Activated T-helper 1 cell treated with anti-CD3 and anti-CD28 coated beads, Interleukin-2, amount 50 U/mL, for 16 hours (primary cell): ENCODE measurements at places on chromosomes 6 and 20.

- no peak for DNase-seq
These were observed 53.5 kb upstream of the CEP85L start for GRCh38 chr6:118704915-118705314.

- DNase-seq: no peak
These were observed 15.3 kb downstream of the IPCEF1 start for GRCh38 chr6:154341336-154341735.

GRCh38 chr6:89834884-89835792 is 5.5 kb downstream of the CASP8AP2 start:
- DNase-seq: no peak

DNA sequence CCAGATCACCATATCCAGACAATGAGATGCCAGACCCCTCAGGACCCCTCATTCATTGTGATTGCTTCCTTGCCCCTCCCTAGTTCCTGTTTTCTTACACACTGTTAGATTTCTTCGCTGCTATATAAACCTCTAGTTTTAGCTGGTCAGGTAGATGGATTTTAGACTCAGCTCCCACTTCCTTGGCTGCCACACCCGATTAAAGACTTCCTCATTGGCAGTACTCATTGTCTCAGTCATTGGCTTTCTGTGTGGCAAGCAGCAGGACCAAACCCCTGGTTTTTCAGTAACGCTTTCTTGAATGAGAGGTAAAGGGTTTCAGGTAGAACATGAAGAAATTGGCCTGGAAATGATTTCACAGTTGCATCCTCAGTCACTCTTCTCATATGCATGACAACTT is 47.9 kb downstream of the QRSL1 start:
- no peak for DNase-seq

GRCh38 chr20:32470025-32470861 is 112.1 kb downstream of the ASXL1 start:
- DNase-seq: no peak

GRCh38 chr6:166758136-166758704 is 131.2 kb upstream of the RPS6KA2 start:
- no peak for DNase-seq

GRCh38 chr20:15638816-15639215 is 934.4 kb downstream of the KIF16B start:
- DNase-seq: no peak

GRCh38 chr6:135801755-135802465 is 49.6 kb upstream of the PDE7B start:
- DNase-seq: no peak

DNA sequence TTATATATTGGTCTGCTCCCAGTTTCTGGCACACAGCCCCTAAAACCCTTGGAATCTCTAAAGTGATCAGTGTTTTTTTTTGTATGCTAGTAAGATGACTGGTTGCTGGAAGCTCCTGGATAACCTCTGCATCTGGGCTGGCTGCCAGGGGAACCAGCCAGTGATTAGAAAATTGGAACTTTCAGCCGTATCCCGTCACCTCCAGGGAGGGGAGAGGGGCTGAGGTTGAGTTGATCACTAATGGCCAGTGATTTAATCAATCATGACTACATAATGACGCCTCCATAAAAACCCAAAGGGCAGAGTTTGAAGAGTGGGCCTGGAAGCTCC is 48.0 kb upstream of the NOP56 start:
- no peak for DNase-seq

DNA sequence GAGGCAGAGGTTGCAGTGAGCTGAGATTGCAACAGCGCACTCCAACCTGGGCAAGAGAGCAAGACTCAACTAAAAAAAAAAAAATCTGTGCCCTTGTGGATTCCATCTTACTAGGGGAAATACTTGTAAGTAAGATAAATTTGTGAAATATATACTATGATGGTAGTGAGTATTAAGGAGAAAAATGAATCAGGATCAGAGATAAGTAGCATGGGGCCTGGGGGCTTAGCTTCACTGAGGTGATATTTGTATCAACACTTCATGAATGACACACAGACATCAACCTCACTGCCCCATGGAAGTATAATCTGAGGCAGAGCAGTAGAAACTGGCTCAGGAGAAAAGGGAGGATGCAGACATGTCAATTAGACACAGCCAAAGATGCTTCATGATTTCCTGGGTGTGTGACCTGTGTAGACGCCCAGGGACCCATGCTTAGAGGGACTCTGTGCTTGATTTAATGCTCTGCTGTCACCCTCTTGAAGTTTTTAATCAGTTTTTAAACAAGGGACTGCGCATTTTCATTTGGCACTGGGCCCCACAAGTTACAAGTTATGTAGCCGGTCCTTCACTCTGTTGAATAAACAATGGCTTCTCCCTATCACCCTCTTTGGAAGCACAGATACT is 41.9 kb downstream of the PCNA start:
- DNase-seq: no peak

DNA sequence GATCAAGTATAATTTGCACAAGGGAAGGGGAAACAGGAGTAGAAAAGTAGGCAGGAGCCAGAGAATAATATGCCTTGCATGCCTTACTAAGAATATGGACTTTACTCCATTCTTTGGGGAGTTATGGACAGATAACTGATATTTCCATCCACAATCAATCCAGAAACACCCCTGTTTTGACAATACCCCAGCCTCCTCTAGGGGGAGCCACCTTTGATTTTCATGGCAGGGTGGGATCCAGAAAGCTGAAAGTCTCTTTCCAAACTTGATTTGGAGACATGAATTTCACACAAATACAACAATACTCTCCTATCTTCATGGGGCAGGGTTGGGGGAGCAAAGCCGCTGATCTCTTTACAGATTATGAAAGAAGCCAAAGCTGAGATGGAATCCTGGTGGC is 404.1 kb downstream of the FOXA2 start:
- DNase-seq: no peak

DNA sequence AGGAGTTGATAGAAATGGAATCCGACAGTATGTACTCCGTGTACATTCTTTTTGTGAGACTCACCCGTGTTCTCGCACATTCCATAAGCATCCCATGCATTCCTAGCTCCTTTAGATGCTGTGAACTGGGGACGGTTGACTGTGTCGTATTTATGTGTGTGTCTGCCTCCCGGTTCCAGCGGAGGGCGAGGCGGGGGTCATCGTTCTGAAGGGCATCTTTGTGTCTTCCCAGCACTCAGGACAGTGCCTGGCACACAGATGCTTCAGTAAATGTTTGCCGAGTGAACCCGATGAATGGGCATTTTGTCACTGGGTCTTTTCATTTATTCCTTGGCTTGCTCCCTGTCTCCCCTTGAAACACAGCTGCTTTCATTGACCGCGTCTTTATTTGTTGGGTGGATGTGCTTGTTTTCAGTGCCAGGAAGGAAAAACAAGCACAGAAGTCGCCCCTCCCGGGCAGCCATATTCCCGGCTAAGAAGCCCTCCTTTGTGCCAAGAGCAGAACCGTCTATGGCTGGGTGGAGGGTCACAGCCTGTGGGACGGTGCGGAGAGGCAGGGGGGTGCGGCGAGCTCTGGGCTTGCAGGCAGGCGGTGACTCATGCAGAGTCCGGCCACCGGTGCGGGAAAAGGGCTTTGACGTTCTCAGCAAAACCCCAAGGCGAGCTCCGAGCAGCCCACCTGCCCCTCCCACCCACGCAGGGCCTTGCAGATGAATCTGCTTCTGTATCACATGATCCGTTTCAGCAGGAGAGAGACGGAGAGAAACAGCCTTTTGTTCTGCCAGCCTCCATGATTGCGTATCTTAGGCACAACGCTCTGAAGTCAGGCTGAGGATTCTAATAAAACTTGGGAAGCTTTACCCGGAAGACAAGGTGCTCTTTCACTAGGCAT is 11.2 kb upstream of the PSMG4 start:
- DNase-seq: no peak

DNA sequence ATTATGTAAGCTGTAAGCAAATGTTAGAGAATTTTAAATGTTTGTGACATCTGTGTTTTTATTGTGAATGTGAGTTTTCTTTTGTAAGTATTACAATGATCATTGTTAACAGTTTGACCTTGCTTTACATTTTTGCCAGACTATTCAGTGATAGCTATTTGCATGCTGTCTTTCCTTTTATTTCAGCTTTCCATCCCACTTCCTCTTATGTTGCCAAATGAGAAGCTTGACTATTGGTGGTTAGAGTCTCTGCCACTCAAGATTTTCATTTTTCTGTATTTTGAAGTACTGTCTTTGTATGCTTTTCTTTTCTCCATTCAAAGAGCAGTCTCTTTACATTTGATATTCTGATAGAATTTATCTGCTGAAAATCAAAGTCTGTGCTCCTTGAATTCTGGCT is 104.1 kb downstream of the PRIM2 start:
- no peak for DNase-seq

DNA sequence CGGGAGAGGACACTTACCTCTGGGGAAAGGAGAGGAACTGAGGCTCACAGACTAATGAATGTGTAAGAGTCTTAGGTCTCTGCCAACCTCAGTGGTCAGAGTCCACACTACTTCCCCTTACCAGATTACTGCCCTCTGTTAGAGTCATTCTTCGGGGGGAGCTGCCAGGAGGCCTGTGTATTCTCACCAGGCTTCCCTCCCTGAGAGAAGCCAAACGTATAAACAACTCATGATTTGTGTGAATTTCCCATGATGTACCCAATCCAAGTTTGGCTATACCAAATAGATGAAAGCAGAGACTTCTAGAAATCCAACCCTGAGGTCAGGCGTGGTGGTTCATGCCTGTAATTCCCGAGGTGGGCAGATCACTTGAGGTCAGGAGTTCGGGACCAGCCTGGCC is 77.1 kb downstream of the SLC2A10 start:
- DNase-seq: no peak

GRCh38 chr20:16064989-16065707 is 508.1 kb downstream of the KIF16B start:
- DNase-seq: no peak

DNA sequence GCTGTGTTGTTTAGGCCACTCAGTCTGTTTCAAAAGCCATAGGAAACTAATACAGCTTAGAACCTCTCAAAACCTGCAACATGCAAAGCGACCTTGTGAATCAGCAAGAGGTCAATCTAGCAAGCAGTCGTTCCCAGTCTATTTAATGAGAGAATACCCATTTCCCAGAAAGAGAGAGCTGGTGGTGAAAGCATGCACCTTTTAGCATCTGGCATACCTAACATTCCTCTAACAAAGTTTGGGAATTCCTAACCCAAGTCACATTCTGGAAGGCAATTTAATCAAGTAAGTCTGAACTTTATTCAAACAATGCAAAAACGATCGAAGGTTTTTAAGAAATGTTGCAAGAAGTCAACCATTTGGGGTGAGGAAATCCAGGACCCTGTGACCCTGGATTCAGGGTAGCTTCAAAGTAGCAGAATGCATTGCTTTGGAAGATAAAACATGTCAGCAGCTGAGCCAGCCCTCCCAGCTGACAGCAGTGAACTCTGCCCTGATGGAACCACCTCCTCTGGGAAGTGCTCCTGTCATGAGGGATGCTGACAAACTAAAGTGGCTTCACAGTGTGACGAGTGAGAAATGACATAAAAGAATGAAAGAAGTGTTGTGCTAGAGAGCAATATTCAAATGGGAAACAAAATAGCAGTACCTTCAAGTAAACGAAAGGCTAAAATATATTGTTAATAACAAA is 104.8 kb downstream of the GMDS start:
- no peak for DNase-seq

DNA sequence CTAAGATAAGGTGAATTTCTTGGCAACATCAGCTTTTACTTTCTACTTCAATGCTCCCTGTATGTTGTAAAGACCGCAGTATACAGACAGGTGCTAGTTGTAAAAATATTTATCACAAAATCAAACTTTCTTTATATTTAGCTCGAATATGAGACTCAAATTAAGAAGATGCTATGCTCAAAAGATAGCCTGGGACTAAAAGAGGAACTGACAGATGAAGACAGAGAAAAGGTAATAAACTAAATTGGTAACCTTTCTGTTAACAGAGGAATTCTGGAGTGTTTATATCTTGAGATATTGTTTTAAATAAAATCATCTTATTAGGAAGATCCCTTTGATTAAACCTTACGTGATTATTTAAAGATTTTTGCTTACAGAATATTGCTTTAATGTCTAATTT is 19.5 kb downstream of the KIZ start:
- no peak for DNase-seq

GRCh38 chr6:150641398-150642139 is 41.9 kb downstream of the PLEKHG1 start:
- DNase-seq: no peak

GRCh38 chr20:51481341-51481914 is 61.1 kb downstream of the NFATC2 start:
- no peak for DNase-seq

DNA sequence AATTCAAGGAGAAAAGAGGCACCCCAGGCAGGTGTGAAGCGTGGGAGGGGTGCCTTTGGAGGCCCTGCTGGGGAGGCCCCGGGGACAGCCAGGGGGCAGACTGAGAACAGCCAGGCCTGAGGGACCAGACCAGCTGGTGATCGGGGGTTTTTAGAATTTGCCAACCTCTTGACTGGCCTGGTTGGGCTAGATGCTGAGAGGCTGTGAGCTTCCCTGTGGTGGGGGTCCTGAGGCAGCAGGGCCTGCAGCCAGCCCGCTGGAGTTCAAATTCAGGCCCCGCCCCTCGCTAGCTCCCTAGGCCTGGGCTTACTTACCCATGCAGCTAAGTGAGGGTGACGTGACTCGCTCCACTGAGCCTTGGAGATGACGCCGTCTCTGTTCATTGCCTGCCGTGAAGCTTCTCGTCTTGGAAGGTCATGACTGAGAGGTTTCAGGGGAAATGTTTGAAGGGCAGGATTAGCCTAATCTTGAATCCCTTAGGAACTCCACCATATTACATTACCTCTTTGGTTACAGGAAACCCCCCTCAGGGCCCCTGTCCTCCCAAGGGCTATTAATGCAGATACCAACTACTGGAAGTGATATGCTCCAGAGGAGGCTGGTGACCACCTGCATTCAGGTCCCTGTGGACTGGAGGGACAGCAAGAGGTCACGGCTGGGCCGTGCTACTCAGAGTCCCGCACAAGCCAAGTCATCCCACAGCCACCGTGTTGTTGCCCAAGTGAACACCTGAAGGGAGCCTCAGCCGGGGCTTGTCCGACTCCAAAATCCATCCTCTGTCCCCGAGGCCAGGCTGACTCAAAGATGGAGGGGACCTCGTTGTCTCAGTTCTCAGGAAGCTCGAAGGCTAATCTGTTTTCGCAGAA is 73.9 kb upstream of the DUSP22 start:
- DNase-seq: no peak
